Bronchial epithelial cell (primary cell): ENCODE measurements at places on chromosomes 12 and 14. TPM values are rescaled to one million over a fixed set of nuclear protein-coding genes. Genes with fewer than 3 reads are reported as not detected.

The ADCY4 gene
- total RNA-seq: 0.53 and 0.77 TPM in 2 replicates

The INSM2 gene
- total RNA-seq: not detected in 2 replicates

The ACSM4 gene
- total RNA-seq: not detected in 2 replicates

The RPL10L gene
- not detected in 2 replicates for total RNA-seq

The CCDC91 gene
- 26.3 and 30.0 TPM in 2 replicates for total RNA-seq

The GSKIP gene
- 68.7 and 77.7 TPM in 2 replicates for total RNA-seq

The CAPZA3 gene
- 0.13 TPM in 1 of 2 replicates, not detected in the other for total RNA-seq

The SYT10 gene
- total RNA-seq: not detected in 2 replicates

The SLC22A17 gene
- total RNA-seq: 0.79 and 0.90 TPM in 2 replicates

The GRIP1 gene
- 3.9 and 28.0 TPM in 2 replicates for total RNA-seq

The KRAS gene
- 15.5 and 27.1 TPM in 2 replicates for total RNA-seq

GRCh38 chr12:31001581-31002360 is 71.9 kb upstream of the DDX11 start:
- DNase-seq: no peak

GRCh38 chr12:65891219-65891618 is 66.9 kb downstream of the HMGA2 start:
- no peak for DNase-seq

GRCh38 chr12:126112141-126112540 is 1046.9 kb downstream of the AACS start:
- no peak for DNase-seq

DNA sequence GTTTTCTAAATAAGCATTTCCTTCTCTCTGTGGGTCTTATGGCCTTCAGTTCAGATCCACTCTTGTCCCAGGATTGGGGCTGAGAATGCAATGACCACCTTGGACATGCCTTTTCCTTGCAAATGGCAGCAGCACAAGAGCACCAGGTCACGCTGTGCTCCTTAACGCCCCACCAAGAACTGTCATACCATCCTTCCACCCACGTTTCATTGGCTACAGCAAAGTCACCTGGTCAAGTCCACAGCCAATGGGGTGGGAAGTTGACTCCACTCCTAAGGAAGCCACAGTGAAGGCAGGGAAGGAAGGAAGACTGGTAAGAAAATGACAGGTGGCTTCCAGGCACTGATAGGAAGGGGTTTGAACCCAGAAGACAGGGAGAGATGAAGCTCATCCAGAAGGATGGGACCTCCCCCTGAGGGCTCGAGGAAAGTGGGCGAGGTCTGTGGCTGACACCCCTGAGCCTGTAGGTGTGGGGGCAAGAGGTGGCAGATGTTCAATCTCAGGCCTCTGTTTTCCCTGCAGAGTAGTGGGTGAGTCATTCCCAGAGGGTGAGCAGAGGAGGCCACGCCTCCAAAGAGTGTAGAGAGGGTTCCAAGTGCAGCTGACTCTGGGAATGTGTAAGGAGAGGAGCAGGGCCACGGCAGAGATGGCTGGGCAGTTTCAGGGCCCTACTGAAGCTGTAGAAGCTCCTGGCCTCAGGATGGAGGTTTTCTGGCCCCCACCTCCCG is 113.5 kb upstream of the VRK1 start:
- DNase-seq: no peak

DNA sequence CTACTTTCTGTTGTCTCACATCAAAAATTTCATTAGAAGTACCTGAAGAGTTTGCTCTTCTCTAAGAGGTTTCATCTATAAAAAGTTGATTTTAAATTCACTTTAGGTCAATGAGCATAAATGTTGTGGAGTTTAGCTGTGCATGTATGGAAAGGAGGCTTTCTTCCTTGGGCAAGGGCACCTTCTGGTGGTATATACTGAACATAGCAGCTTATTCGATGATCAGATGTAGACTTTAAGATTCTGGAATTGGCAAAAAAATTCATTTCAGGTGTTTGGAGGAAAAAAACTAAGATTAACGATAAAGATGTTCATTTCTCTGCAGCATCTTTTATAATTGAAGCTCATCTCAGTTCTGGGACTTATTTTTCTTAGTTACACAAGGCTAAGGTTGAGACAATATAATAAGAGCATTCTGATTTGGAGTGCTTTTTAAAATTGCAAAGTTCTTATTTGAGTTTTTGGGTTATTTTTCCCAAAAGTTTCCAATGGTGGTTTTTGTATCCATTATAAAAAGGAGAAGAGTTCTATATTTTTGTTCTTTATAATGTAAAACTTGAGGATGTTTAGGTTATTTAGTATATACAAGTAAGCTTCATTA is 46.8 kb downstream of the TMEM117 start:
- peak; percentile 59 for DNase-seq

DNA sequence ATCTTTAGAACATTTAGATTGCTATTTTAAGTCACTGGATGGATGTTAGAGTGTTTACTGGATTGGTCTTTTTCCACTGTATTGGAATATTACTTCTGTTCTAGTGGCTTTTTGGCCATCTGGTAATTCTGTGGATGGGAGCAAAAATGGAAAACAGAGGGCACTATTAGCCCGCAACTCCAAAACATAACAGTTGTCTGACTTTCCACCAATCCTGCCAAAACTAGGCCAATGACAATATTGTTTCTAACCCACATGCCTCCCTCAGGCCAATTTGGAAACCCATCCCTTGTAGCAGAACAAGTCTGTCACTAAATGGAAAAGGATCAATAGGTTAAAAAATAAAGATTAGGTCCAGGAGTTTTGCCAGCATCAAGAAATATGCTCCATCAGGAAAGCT is 97.8 kb downstream of the ETNK1 start:
- no peak for DNase-seq

- peak; percentile 7 for DNase-seq
These were observed 33.2 kb upstream of the RAD51AP1 start for GRCh38 chr12:4505376-4505986.

DNA sequence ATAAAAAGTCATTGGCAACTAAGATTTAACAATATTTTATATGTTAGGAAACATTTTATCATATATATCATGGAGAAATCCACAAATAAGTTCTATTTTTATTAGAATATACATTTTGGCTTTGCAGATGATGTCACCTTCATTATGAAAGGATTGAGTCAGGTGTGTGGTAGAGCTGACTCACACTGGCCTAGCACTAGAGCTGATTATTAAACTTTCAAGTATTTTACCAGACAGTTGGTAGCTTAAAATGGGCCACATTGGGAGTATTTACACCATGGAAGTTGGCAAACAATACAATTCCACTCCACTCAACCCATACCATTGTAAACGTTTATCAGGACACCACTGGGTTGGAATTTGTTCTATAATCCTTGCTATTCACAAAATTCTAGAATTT is 1036.6 kb downstream of the TRHDE start:
- DNase-seq: peak; percentile 52

- DNase-seq: no peak
These were observed 14.7 kb downstream of the ZNF641 start for GRCh38 chr12:48336061-48336460.

- DNase-seq: peak; percentile 55
These were observed 57.8 kb upstream of the BCL11B start for GRCh38 chr14:99329711-99330315.

DNA sequence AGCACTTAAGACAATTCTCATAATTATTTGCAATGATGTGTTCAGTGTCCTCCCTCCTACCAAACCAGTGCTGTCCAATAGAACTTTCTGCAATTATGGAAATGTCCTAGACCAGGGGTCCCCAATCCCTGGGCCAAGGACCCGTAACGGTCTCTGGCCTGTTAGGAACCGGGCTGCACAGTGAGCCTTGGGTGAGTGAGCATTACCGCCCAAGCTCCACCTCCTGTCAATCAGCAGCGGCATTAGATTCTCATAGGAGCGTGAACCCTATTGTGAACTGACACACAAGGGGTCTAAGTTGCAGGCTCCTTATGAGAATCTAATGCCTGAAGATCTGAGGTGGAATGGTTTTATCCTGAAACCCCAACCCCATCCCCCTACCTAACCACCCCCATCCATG is 3.9 kb downstream of the SVOP start:
- no peak for DNase-seq

DNA sequence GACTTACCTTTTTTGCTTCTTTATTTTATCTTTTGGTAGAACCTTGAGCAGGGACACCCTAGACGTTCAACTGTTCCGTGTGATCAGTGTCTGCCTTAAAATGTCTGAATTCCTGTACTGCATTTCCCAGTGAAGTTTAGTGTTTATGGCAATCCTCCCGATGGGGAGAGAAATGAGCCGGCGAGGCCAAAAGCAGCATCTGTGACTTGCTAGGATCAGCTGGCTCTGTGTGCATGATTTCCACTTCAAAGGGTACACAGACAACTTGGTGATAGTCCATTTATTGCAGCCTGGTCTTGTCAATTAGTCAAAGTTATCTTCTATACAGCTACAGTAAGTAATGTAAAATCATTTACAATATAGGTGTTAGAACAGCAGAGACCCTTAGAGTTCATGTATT is 768.5 kb downstream of the DIO2 start:
- DNase-seq: no peak

DNA sequence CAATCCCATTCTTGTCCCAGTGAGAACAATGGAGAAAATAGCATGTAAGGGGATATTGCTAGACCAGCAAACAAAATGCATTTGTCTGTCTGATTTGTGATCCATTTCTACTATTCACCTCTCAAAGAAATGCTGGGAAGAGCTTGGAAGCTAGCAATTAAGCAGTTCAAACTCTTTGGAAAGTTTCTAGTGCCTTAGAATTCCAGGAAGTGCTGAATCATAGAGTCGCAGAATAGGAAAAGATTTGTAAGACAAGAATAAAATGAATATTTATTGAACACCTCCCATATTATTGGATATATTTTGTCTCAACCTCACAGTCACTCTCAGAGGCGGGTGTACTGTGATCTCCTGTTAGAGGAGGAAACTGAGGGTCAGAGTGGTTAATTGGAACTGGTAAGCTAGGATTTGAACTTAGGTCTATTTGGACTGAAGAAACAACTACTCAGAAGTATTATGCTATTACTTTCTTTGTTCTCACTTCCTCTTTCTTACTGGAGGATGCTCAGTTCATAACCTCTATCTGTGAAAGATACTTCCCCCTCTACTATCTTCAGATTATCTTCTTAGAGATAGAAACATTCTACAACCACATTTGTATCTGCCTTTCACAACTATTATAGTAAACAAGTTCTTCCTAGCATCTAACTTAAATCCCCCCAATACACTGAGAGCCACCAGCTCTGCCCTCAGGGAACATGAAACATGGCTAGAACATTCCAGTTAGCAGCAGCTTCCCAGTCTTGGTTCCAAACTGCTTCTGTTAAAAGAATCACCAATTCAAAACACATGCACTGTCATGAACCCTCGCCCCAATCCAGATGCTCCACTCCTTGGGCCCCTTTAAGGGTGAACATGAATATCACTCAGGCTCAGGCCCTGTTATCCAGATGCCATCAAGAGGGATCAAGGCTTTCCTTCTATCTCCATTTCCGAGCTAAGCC is 64.2 kb downstream of the DRAM1 start:
- DNase-seq: no peak

- no peak for DNase-seq
These were observed 975 bp upstream of the RTL1 start for GRCh38 chr14:100904307-100905087.

DNA sequence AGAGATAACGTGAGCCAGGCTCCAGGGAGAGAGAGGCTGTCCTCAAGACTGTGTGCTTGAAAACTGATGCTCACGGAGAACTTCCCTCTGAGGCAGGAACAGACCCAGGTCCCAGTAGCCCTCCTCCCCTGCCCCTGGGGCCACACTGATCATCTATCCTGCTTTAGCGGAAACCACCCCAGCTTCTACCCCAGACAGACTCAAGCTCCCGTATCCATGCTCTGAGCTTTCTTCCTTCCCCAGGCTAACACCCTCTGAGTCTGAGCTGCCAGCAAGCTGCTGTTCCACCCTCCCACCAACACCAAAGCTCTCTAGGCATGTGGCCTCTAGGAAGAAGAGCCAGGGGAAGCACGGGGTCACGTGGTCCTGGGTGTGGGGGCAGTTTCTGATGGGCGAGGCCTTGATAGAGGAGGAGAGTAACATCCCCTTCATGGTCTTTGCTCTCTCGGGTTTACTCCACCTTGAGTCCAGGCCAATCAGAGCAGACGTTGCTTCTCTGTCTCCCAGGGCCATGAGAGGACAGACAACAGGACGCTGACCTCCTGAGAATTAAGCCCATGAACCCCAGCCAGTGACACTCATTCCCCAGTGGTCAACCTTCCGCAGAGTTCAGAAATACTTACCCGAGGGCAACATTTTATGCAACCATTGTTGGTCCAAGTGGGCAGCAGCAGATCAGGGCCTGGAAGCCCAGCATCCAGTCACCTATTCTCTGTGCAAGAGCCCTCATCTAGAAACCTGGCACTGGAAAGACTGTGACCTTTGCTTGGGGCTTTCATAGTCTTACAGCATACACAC is 1.4 kb downstream of the PCK2 start:
- no peak for DNase-seq

- peak; percentile 65 for DNase-seq
These were observed 106.3 kb downstream of the PTCSC3 start for GRCh38 chr14:36070031-36070719.

GRCh38 chr12:71335151-71335962 is 104.2 kb upstream of the LGR5 start:
- DNase-seq: peak; percentile 8

DNA sequence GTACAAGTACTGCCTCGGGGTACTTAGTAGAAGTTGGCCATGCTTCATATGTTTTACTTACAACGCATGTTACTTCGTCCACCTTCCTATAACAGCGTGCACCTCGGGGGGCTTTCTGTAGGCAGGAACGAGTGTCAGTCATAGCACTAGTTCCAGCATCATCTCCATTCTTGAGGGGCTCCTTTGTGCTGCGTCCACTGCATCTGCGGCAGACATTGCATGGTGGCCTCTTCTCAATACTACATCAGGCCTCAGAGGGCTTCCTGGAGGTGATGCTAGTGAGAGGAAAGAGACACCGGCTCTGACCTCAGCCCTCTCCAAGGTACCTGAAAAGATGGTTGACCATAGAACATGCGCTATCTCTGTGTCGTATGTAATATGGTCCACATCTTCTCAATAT is 121.2 kb upstream of the RTL1 start:
- no peak for DNase-seq

DNA sequence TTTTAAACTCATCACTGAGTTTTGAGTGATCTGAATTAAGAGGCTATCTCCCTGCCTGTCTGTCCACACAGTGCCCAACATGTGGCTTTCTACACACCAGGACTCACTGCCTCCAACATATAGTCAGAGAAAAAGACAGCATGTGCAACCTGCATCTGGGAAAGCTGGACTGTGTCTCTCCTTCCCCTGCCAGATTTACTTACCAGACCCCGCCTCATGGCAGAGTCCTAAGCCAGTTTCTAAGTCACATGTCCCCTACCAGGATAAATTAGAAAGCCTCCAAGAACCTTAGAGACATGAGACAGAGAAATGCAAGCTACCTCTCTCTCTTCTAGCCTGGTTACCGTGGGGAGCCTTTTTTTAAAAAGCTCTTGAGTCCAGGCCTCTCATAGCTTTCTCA is 2.7 kb upstream of the HDAC7 start:
- DNase-seq: no peak

GRCh38 chr14:71240171-71240570 is 332.9 kb downstream of the PCNX1 start:
- DNase-seq: no peak
